ENCODE measurements at places on chromosomes 5 and 9.
A peak's percentile ranks its signal among the peaks of the same experiment; 100 is the strongest.

DNA sequence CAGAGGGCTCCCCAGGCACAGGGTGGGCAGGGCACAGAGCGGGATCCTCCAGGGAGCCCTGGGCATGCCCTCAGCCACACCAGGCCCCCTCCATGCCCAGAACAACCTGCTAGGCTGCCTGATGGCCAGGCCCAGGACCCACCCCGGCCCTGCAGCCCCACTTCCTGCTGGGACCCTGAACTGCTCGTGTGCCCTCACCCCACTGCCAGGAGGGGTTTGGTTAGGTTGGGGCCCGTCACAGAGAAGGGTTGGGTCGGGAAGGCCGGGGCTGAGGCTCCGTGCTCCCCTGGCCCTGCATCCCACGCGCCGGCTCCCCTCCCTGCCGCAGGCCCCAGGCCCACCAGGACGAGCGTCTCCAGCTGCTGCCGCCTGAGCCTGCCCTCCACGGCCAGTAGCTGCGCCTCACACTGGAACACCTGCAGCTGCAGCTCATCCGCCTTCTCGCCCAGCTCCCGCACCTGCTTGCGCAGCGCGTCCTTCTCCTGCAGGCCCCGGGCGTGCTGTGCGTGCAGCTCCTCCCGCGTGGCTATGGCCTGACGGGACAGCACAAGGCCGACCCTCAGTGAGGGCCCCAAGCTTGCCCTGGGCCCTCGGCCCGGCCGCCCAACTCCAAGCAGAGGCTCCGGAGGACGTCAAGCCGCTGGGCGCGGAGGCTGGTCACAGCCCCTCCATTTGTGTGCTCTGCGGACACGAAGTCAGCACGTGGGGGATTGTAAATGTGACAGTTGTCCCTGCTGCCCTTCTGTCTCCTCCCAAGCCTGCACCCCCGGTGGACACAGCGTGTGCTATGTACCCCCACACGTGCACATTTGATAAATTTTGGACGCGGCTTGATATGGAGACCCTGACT is 4.0 kb upstream of the DNLZ start:
- DNase-seq = no peak

- DNase-seq = no peak
Observed at GRCh38 chr5:17444496-17444895, 53.5 kb upstream of the TAF11L2 start.

GRCh38 chr5:86074297-86074696 is 543.4 kb upstream of the COX7C start:
- no peak for DNase-seq

DNA sequence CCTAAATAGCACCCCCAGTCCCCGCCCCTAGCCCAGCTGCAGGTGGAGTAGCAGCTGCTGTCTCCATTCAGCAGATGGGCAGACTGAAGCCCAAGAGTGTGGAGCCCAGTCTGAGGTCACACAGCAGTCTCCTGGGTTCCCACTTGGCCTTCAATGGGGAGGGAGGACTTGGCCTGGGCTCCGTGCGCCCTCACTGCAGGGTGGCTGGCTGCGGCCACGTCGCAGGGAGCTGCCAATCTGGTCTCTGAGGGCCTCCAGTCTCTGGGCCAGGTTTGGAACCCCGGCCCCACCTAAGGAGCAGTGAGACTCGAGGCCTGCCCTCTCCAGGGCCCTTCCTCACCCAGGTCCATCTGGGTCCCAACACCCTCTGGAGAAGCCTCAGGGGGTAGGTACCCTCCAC is 7.4 kb downstream of the KIF12 start:
- no peak for DNase-seq

- DNase-seq = no peak
Observed at GRCh38 chr5:109788596-109788995, 98.9 kb downstream of the MAN2A1 start.

DNA sequence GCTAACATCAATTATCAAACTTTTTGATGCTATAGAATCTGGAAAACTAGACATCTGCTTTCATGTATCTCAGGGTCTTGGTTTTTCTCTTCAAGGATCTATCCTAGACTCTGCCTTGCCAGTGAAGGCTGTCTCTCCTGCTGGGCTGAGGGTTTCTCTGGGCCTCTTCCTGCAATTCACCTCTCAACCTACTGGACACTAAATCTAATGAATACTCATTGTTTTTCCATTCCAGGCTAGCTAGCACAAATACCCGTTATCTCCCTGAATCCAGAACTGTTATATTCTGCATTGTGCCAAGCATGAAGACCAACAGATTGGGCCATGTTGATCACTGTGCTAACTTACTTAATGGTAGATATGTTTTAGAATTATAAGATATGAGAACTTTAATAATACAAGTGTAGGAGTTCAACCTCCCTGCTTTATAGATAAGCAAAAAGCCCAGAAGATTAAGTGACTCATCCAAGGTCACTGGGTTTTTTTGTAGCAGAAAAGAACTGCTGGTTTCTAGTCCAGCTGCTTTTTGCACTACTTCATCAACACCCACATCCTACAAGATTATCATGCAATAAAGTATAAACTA is 56.5 kb upstream of the RNF38 start:
- no peak for DNase-seq

DNA sequence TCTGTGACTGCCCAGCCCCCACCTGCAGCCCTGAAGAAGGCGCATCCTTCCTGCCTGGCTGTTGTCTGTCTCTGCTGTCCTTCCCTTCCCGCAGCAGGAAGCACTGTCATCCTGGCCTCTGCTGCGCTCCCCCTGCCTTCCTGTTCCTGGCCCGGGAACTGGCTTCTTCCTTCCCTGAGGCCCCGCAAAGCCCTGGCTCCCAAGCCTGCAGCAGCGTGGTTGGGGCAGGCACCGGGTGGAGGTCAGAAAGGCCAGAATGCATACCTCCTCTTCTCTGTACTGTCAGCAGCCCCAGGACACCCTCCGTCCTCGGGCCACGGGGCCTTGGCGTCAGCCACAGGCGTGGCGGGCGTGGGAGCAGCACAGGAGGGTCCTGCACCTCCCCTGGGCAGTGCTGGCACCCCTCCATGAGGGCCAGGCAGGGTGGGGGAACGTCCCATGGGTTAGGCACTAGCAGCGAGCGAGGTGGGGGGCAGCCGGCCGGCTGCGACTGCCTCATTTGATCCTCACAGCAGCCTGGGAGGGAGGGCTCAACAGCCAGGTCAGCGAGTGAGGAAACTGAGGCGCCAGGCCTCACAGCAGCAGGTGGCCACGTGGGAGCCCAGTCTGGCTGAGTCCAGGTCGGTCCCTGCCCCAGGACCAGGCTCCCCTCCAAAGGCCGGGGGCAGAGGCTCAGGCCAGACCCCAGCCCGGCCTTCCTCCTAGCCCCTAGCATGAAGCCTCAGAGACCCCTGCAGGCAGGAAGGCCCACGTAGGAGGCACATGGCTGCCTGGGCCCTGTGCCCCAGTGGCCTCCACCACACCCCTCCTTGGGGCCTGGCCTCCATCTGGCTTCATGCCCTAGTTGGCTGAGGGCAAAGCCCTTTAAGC is 9.4 kb downstream of the FLT4 start:
- no peak for DNase-seq

DNA sequence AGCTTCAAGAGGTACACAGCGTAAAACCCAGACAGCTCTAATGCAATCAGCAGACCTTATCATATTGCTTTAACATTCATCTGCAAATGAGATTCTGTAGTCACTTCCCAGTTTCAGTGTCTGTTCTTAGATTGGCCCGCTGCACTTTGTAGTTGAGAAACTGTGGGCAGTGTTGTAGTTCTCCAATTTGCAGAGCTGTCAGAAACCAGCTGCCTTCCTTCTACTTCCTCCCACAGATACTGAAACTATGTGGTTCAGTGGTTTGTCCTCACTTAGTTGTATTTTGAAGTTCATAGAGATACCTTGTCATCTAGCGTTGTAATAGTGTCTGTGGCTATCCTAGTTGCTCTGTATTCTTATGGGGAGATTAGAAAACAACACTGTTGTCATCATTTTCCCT is 39.6 kb upstream of the TRIM36 start:
- DNase-seq = no peak

DNA sequence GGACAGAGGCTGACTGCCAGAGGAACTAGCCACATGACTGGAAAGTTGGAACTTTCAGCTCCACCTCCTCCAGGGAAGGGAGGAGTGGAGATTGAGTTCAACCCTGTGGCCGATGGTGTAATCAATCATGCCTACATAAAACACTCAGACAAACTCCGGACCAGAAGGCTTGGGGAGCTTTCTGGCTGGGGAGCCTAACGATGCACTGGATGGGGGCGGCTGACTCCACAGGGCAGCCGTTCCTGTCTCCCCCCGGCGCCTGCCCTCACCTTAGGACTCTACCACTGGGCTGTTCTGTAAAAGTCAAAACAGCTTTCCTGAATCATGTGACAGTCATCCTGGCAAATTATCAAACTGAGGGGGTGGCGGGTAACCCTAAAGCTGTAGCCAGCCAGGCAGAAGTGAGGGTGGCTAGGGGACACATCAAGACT is 58.0 kb downstream of the GOLM1 start:
- no peak for DNase-seq

- peak; percentile 94 for DNase-seq
Observed at GRCh38 chr9:33320568-33321261, 30.4 kb downstream of the NFX1 start.

DNA sequence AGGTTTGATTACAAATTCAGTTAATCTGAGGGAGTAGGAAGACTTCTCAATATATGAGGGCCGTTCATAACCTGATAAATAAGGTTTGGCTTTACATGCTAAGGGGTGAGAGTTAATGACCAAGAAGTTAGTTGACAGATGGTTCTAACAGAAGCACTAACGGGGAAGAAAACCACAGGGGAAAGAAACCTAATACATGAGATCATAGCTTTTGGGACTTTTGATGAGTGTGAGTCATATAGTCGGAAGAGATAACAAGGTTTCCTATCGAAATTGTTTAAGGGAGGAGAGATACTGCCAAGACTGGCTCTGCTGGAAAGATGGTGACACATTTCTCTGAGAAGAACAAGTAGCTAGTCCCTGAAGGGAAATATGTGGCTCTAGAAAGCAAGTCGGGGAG is 140.1 kb downstream of the COX7C start:
- peak; percentile 50 for DNase-seq

- DNase-seq = no peak
Observed at GRCh38 chr5:167305591-167306213, 985.7 kb upstream of the WWC1 start.

Measured in HS-5 (cell line).